NCI-H446 treated with DMSO at 0.1 percent for 48 hours (cell line): ENCODE measurements at places on chromosomes 3 and 15.
A peak's percentile ranks its signal among the peaks of the same experiment; 100 is the strongest.

GRCh38 chr15:51401872-51402517 lies 60.5 kb downstream of the GLDN start:
- DNase-seq = no peak

- DNase-seq = no peak
Observed at GRCh38 chr3:78116874-78117273, 1077.0 kb downstream of the ROBO2 start.

DNA sequence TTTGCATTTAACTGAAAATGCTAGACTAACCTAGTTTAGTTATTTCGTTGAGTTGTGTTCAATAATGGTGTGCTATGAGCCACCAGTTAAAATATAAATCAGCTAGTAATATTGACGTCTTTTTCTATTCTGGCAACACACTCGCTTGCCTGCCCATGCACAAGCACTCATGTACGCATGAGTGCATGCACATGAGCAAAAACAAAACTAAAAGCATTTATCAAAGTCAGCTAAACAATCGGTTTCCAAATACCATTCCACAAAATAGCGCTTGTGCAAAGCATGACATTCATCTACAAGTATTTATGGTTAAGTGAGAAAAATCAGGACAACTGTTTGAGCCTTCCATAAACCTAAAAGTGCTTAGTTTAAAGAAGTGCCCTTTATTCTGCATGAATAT lies 13.1 kb upstream of the SAMMSON start:
- DNase-seq = no peak

GRCh38 chr3:172125963-172126457 lies 86.6 kb downstream of the FNDC3B start:
- DNase-seq = peak; percentile 80

DNA sequence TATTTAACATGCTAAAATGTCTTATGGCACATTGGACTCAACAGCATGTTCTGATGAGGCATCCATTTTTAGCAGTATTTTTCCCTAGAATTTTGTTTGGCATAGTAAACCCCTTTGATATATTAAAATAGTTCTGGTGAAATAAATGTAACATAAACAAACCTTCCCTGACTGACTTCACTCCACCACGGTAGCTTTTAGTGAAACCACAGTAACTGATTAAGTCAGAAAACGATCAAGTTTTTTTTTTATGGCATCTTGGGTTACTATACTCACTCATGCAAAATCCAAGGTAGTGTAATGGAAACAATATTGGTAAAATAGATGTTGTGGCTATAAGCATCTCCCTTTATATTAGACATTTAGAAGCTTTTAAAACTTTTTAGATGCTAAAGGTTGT lies 2.8 kb downstream of the SERP1 start:
- no peak for DNase-seq

GRCh38 chr3:144010371-144010770 lies 38.7 kb downstream of the DIPK2A start:
- DNase-seq = no peak

- no peak for DNase-seq
Observed at GRCh38 chr15:90620379-90621067, 90.8 kb downstream of the CRTC3 start.

- DNase-seq = no peak
Observed at GRCh38 chr3:45414341-45414740, 26.0 kb downstream of the LARS2 start.

GRCh38 chr3:15385901-15386653 lies 41.3 kb downstream of the METTL6 start:
- DNase-seq = no peak
